ENCODE measurements at places on chromosomes 7 and 10. TPM values are rescaled to one million over a fixed set of nuclear protein-coding genes. Genes with fewer than 3 reads are reported as not detected.

The PRF1 gene
- total RNA-seq = 45.6 TPM

The VGF gene
- total RNA-seq = not detected

The IDI2 gene
- not detected for total RNA-seq

The PSMA2 gene
- total RNA-seq = 44.2 TPM

The ZNF488 gene
- not detected for total RNA-seq
